ENCODE measurements at places on chromosomes 4 and X.

- peak; percentile 49 for DNase-seq
These were observed 1.0 kb downstream of the SHISA3 start for GRCh38 chr4:42398171-42398870.

DNA sequence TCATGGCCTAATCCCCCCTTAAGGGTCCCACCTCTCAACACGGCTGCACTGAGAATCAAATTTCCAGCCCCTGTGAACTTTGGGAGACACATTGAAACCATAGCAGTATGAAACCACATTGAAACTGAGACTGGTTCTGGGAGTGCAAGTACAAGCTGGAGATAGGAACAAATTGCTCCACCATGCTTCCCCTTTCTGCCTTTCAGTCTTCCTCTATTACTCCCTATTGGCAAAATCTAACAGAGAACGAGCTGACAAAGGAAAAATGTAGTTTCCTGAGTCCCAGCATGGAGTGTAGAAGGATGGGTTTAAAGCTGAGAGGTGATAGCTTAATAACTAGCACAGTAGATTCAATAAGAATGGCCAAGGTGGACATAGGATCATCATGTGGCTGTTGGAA is 161.7 kb upstream of the RPL34 start:
- no peak for DNase-seq

DNA sequence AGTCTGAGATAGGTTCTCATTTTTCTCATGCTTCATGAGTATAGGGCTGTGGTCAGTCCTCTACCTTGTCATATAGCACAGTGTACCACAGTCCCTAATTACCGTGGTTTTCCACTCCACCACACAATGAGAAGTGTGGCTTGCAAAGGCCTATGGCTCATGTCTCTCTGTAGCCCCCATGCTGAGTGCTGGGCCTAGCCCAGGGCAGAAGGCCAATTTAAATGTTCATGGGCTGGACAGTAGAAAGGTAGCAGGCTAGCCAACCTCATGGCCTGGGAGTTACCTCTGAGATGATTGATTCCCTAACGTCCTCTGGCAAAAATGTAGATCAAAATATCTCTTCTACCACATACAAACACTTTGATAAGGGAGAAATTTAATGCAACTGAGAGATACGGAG is 222.5 kb downstream of the AFF2 start:
- no peak for DNase-seq

GRCh38 chr4:107689912-107690587 is 30.0 kb downstream of the PAPSS1 start:
- DNase-seq, result peak; percentile 74

DNA sequence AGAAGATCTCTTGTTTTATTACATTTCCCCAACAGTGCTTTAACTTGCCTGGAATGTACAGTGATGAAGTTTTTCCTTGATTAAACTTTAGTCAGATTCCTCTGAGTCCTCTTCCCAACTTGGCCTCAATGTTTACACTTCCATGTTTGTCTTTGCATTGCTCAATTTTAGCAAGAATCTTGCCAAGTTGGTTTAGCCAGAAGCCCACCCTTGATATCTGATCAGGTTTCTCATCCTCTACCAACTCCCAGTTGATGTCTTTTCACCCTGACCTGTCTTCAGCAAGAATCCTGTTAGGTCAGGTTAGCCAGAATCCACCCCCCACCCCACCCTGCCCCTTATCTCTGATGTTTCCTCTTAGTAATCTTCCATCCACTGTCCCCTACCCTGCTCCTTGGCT is 120.9 kb downstream of the MBNL3 start:
- DNase-seq, result no peak

GRCh38 chr4:23768541-23768940 is 121.3 kb downstream of the PPARGC1A start:
- DNase-seq, result no peak

DNA sequence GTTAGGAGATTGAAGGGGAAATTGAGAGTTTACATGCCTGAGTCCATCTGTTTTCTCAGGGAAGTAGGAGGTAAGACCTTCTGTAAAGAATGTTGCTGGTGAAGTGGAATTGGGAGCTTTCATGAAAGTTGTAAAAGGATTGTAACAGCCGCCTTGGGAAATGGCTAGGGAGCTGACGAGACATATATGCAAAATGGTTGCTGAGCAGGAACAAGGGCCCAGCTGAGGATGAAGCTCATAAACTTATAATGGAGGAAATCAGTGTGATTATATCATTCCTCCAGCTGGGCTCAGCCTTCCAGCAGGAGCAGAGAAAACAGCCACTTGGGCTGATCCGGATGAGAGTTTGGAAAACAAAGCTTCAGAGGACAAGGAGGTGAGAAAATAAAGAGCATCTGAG is 208.7 kb downstream of the MAPK10 start:
- no peak for DNase-seq

DNA sequence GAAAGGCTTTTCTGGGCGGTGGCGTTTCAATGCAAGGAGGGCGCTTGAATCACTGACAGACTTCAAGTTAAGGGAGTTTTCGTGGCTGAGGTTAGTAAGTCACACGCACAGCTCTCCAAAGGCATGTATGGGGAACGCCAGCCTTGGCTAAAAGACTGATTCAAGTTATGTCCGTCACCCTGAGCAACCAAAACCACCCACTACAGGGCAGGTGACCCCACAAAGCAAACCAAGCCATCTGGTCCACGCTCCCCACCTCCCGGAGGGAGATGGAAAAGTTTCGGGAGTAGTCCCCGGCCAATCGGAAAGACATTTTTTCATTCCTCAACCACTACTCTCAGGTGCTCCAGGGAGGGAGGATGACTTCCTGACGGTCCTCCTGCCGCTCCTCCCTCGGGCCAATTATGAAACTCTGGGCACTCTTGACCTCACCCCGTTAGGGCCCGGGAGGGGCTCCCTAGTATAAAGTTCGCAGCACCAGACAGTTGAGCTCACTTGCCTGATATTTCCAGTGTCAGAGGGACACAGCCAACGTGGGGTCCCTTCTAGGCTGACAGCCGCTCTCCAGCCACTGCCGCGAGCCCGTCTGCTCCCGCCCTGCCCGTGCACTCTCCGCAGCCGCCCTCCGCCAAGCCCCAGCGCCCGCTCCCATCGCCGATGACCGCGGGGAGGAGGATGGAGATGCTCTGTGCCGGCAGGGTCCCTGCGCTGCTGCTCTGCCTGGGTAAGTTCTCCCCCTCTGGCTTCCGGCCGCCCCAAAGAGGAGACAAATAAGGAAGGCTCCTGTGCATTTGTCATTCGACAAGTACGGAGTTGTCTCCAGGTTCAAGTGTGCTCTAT is at the start of gene EREG:
EREG (plus strand) TSS at position 494 of the 840 bp plus-strand sequence; CDS start at position 658, 164 bp downstream.
- DNase-seq, result peak; percentile 61

GRCh38 chr4:157012781-157013180 is 41.2 kb upstream of the PDGFC start:
- DNase-seq, result peak; percentile 69
